Activated B cell treated with CpG ODN at 0.5 μM for 24 hours (primary cell): ENCODE measurements at places on chromosomes 2 and 18.

DNA sequence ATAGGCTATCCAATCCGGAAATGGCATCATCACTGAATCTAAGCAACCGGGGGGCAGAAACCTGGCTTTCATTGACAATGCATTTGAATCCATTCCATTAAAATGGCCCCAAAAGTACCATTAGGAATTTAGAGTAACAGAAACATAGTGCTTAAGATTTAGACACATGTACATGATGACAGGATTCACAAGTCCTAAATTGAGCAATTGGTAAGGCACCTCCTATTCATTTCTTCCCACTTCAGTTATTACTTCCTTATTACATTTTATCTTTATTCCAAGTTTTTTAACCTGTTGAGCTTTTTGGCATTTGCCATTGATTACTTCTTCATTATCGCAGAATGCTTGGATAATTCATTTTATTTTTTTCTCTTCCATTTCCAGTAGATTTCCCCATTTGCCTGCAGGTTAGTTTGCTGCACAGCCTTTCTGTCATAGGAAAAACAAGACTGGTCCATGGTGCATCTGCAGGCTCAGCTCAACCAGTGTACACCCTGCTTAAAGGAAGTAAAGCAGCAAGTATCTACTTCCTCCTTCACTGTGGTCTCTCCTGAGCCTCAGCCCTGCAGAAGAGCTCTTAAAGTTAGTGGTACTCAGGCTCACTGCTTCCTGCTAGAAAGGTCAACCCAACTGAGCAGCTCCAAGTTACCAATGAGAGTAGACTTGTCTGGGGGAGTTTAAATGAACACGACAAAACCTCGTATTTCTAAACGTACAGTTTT is 89.2 kb downstream of the DOCK10 start:
- H3K27me3 ChIP-seq: no peaks in the 10 kb centered on the region
- H3K4me1 ChIP-seq: peaks cover 92% of the 10 kb centered on the region
- H3K4me3 ChIP-seq: peak overlapping the region; percentile 42
- no peak for DNase-seq
- H3K27ac ChIP-seq: peak overlapping the region; percentile 79

DNA sequence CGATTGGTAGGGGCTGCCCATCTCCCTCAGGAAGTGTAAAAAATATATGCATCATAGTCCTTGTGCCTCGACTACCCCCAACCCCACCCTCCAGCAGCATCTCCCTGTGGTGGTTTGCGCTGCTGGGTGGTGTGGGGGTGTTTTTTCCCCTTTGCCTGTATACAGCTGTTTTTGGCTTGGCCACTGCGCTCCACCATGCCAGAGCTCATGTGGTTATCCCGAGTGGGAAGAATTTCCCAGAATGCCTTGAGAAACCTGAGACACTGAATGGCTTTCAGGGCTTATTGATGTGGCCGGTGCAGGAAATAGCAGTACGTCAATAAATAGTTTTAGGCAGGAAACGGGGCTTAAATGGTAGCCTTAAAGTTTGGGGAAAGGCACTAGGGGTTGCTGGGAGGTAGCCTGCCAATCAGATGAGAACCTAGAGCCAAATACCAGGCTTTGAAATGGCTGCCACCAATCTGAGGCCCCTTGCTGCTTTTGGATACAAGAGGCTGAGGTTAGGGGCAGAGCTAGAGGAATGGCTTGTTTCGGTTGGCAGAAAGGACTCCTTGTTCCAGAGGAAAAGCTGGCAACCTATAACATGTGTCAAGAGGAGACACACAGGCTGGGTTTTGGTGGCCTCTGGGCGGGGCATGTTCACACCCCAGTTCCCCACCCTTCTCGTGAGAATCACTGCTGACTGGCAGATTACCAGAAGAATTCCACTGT is 144.1 kb downstream of the SMAD7 start:
- no peak overlapping the region for H3K27ac ChIP-seq
- H3K4me3 ChIP-seq: no peak overlapping the region
- peaks cover 21% of the 10 kb centered on the region for H3K4me1 ChIP-seq
- H3K36me3 ChIP-seq: no peaks in the 10 kb centered on the region
- no peaks in the 10 kb centered on the region for H3K27me3 ChIP-seq
- DNase-seq: peak; percentile 12

DNA sequence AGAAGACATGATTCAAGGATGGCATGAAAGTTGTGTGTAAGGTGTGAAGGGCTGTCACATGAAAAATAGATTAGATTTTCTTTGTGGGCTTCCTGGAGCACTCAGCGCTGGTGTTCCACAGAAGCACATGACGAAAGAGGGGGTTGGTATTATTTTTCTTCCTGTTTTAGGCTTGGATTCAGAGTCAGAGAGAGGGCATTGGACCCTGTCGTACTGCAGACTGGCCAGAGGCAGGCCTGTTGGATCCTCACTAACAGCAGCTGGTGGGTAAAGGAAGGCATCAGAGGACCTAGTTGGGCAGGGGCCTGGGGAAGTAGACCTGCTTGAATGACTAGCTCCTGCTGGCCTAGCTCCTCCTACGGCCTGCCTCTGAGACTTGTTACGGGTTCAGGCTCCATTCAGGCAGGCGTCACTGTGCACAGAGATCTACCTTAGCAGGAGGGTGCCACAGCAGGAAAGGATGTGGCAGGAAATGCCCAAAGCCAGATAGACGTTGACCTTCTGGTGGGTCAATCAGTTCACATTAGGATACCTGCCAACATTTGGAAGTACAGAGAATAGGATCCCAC is 13.1 kb downstream of the CTLA4 start:
- no peaks in the 10 kb centered on the region for H3K36me3 ChIP-seq
- no peak for DNase-seq
- H3K27ac ChIP-seq: no peak overlapping the region
- peaks cover 11% of the 10 kb centered on the region for H3K27me3 ChIP-seq

DNA sequence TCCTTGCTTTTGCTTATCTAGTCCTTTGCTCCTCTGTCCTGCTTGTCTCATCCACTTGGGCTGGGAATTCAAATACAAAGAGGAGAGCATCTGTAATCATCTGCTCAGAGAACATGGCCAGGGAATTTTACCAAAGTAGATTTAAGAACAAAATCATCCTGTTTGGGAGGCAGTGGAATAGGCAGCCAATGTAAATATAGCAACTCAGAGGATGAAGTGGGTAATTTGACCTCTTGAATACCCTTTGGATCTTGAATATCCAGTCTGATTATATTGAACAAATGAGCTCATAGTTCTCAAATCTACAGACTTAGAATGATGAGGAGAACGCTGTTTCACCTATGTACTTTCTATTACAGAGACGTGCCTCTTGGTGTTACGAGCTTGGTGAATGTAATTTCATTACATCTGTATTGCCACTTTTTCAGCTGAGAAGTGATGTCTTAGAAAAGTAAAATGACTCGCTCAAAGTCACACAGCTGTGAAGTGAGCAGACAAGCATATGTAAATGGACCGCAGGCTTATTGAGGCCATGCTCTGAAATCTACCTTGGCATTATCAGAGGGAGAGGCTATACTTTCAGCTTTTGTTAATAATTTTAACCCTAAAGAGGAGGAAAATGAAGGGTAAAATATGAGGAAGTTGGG is 266.3 kb downstream of the MTX2 start:
- peaks cover 8% of the 10 kb centered on the region for H3K27me3 ChIP-seq
- no peak overlapping the region for H3K27ac ChIP-seq
- no peaks in the 10 kb centered on the region for H3K4me1 ChIP-seq

GRCh38 chr2:25497918-25498407 is 156.2 kb upstream of the DNMT3A start:
- no peaks in the 10 kb centered on the region for H3K27me3 ChIP-seq
- H3K27ac ChIP-seq: peak overlapping the region; percentile 83
- H3K4me3 ChIP-seq: peak overlapping the region; percentile 39
- peaks cover 23% of the 10 kb centered on the region for H3K4me1 ChIP-seq
- H3K36me3 ChIP-seq: peaks cover 2% of the 10 kb centered on the region

- H3K27ac ChIP-seq: no peak overlapping the region
Measured at GRCh38 chr2:4873876-4874593, 818.1 kb upstream of the SOX11 start.

DNA sequence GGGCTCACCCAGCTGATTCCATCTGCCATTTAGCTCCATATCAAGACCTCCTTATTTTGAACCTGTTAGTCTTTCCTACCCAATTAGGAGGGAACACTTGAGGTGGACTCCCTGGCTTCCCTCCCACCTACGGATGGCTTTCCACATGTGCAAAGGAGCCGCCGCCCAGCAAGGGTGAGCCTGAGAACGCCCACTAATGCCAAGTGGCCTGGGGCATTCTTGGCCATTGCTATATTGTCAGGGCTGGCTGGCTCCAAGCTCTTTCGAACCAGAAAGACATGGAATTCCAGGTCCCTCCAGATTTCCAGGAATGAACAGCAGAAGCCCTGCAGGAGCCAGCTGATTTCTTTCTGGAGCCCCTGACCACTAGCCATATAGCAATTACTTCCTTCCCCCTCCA is 196.2 kb downstream of the SMAD7 start:
- peaks cover 6% of the 10 kb centered on the region for H3K4me1 ChIP-seq
- H3K27me3 ChIP-seq: no peaks in the 10 kb centered on the region
- H3K27ac ChIP-seq: no peak overlapping the region
- DNase-seq: no peak
- H3K36me3 ChIP-seq: peaks cover 2% of the 10 kb centered on the region
- H3K4me3 ChIP-seq: no peak overlapping the region

GRCh38 chr2:192157776-192158175 is 37.0 kb downstream of the TMEFF2 start:
- no peaks in the 10 kb centered on the region for H3K27me3 ChIP-seq
- DNase-seq: no peak
- no peaks in the 10 kb centered on the region for H3K36me3 ChIP-seq
- H3K4me3 ChIP-seq: no peak overlapping the region
- peaks cover 22% of the 10 kb centered on the region for H3K4me1 ChIP-seq
- H3K27ac ChIP-seq: no peak overlapping the region
